ENCODE measurements at places on chromosomes 12 and 14.

- DNase-seq, result peak; percentile 81
Observed at GRCh38 chr14:70032447-70032846, 153.2 kb downstream of the SMOC1 start.

DNA sequence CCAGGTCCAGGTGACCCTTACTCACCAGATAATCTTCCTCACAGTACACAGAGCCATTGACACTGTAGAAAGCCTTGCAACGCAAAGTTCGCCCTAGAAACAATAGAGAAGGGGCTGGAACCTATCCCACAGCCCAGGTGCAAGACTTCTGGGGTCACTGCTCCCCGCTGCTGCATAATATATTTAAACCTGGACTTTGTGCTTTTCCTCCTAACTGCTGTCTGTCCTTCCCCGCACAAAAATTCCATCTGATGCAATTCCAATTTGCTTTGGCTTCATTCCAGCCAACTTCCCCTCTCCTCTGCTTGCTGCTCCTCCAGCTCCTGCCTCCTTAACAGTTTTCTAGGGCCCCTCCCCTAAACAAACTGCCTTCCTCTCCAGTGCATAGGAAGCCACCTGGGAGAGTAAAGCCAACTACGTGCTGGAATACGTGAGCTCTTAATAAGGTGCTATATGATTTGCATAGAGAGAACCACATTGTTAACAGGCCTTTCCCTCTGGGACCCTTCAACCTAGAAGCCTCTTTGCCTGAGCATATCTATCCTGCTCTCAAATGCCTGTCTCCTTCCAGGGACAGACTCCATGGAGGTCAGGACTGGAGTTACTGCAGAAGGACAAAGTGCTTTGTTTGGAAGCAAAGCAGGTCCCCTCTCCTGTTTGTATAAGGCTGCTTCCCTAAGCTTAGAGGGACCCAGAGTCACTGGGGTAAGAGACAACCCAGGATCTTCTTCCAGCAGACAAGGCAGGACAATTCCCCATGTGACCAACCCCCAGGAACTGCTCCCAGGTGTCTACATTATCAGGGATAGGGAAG is 5.5 kb downstream of the AJUBA start:
- DNase-seq, result peak; percentile 67

DNA sequence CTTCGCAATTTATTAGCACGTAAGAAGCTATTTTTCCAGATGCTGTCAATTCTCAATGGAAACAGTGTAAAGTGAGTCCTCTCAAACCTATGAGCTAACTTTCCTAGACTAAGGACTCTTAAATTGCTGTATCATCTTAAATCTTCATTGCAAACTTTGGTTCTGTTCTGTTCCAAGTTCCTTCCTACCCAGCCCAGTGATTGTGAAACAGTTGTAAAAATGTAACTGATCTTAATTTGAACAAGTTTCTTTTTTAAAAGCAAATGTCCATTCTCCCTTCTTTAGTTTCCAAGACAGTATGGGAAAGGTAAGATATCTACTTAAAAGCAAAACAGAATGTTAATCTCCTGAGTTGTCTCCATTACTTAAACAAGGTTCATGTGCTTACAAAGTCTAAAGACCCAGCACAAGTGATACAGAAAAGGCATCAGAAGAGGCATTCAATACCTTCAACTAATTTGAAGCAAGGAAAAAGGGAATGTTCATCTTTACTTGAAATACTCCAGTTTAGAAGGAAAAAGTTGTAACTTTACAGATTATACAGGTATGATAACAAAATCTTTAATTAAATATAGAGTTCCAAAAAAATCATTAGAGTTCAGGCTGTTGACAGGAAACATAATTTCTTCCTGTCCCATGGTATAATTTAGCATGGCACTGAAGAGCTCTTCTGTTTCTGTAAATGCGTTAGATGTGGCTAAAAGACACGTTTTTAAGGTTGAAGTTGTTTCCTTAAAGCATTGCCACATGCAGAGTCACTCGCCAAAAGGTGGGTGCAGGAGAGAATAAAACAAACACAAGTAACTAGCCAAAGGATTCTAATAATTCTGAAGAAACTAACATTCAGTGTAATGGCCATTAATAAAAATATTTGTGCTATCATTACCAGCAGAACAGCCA is 101.5 kb upstream of the USP15 start:
- DNase-seq, result no peak

GRCh38 chr12:954741-955140 is 5.2 kb upstream of the RAD52 start:
- DNase-seq, result no peak

DNA sequence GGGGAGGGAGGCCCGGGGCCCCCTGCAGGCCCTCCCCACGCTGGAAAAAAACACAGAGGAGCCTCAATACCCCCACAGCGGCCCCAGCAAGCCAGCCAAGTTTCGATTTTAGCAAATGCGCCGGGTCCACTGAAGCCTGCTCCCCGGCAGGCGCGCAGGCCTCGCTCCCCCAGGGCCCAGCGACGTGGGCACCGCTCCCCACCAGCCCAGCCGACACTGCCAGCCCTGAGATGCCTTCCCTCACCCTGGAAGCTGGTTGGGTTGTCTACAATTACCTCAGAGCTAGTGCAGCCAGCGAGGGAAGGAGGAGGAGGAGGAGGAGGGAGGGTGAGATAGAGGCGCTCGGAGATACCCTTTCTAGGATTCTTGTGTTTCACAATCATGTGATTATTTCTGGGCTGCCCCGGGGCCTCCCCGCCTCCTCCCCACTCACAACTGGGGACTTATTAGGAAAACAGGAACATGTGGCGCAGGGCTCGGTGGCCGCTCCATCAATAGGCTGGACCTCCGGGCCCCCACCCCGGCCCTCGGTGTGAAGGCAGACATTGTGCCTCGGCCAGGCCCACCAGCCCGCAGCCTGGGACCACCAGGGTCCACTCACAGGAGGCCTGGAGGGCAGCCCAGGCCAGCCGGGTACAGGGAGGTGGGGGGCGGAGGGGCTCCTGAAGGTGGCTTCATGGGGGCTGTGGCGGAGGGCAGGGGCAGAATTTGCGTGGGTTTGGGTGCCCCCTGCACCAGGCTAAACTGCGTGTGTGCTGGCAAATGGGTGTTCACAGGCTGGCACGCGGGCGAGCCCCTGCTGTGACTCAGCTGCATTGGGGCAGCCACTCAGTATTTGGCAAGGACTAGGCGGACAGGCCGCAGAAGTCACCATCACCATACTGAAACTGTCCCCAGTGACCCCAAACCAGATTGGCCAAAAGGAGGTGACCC is 109.9 kb downstream of the NCOR2 start:
- DNase-seq, result no peak

- DNase-seq, result no peak
Observed at GRCh38 chr12:51244269-51244668, 5.6 kb downstream of the DAZAP2 start.

GRCh38 chr14:94481468-94482131 is 5.6 kb upstream of the SERPINA9 start:
- no peak for DNase-seq

GRCh38 chr14:91402348-91402747 is 15.3 kb downstream of the CCDC88C start:
- DNase-seq, result no peak

DNA sequence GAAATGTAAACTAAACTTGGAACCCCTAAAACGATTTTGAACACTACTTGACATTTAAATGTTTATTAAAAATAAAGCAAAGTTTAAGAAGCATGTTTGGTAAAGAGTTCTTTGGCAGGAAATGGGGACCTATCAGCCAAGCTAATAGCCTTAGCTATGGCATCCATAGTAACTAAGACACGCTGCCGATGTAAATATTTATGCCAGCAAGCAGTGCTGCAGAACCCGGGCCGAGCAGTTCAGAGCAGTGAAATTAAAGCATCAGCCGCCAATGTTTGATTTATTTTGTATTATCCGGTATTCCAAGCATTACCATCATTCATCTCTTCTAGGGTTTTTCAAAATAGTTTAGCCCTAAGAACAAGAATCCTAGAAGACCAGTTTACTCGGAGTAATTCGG is 61.6 kb downstream of the PPP2R5C start:
- no peak for DNase-seq

GRCh38 chr14:105212541-105213300 is 31.6 kb upstream of the NUDT14 start:
- DNase-seq, result no peak

GRCh38 chr12:7099290-7099996 is 7.2 kb upstream of the C1R start:
- DNase-seq, result no peak

DNA sequence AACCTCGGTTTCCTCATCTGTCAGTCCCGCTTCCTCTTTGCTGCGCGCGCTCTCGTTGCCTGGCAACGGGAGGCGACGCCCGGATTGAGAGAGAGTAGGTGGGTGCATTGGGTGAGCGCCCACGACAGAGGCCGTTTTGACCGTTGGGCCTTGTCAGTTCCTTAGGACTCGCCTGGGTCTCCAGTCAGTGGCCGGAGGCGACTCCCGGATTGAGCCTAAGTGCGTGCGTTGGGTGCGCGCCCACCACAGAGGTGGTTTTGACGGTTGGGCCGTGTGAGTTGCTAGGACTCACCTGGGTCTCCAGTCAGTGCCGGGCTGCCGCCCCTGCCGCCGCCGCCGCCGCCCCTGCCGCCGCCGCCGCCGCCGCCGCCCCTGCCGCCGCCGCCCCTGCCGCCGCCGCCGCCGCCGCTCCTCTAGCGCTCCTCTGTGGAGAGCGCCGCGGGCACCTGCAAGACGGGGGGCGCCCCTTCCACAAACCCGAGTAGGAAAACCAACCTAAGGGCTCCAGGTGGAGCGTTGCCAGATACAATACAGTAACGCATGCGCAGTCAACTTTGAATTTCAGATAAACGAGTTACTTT is 37.2 kb downstream of the APOBEC1 start:
- DNase-seq, result peak; percentile 88

GRCh38 chr12:70330158-70330557 is 35.9 kb upstream of the KCNMB4 start:
- DNase-seq, result peak; percentile 46

GRCh38 chr14:21449899-21450216 is 6.1 kb downstream of the CHD8 start:
- DNase-seq, result no peak

DNA sequence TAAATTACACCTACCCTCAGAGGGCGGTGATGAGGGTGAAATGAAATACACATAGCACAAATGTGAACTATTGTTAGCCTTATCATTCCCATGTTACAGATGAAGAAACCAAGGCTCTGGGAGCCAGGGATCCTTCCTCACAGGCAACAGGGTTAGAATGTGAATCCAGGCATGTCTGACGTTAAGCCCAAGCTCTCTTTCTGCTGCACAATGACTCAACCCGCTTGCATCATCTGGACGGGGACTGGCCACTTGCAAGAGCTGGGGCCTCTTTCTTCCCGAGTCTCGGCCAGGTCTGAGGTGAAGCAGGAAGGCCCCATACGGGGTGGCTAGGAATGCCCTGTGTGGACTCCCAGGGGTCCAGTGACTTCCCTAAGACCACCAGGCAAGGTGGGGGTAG is 105.2 kb downstream of the RBM19 start:
- peak; percentile 71 for DNase-seq

- no peak for DNase-seq
Observed at GRCh38 chr12:13194401-13195110, 2.0 kb upstream of the EMP1 start.

DNA sequence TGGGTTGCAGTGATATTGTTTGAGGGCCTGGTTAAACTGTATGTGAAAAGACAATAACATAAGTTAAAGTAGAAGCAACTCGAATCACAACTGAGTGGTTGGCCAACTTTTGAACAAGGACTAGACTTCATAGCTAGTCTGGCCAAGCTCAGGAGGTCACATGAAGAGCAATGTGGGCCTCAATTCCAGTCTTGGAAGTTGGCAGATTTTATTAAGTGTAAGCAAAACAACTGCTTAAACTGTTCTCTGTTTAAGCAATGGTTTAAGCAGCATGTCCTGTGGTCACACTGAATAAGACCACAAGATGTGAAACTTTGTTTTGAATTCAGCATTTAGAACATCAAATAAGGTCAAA is 100.4 kb downstream of the TMTC3 start:
- DNase-seq, result no peak

- DNase-seq, result peak; percentile 95
Observed at GRCh38 chr14:91173221-91173670, 59.4 kb downstream of the DGLUCY start.

- DNase-seq, result peak; percentile 97
Observed at GRCh38 chr12:121005346-121005815, 10.9 kb downstream of the C12orf43 start.

GRCh38 chr12:85017618-85018017 is 18.5 kb downstream of the TSPAN19 start:
- no peak for DNase-seq

DNA sequence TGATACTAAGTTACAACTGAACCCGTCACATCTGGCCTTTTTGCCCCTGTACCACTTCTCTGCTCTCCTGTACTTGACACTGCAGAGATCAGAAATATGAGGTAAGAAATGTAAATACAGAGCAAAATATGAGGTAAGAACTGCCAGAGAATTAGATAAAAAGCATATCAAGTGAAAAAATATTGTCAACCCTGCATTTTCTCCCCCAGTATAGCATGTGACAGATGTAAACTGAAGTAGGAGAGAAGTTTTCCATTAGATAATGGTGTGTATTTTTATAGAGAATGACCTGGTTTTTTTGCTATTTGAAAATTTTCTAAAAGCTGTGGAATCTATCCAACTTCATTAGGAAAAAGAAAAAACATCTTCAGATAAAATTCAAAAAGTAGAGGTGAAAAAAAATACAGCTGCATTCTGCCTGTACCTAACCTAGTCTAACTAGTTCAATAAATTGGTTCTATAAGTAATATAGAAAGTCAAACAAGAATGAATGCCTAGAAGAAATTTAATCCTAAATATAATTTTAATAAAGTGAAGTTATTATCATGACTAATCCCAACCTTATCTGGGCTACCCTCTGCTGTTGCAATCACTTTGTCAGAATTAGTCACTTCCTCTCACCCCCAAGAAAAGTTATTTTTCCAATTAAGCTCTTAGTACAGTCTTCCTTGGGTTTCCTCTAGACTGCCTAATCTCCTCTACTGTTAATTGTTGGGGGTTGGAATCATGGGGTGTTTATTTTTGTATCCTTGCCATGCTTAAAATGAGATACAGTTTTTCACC is 210.0 kb downstream of the RASSF9 start:
- DNase-seq, result no peak

DNA sequence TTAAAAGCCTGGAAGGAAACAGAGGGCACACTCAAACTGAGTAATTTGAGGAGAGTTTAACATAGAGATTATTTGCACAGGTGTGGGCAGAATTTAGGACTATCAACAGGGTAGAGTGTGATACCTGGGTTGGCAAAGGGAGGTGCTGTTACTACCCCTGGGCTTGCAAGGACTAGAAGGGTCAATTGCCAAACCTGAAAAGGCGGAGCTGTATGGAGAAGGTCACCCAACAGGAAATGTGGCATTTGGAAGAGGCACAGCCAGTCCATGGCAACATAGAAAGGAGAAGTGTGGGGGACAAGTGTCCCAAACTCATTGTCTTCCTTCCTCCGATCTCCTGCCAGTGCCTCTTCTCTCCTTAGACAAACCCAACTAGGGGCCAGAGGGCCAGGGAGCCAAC is 21.6 kb upstream of the MED13L start:
- DNase-seq, result no peak

DNA sequence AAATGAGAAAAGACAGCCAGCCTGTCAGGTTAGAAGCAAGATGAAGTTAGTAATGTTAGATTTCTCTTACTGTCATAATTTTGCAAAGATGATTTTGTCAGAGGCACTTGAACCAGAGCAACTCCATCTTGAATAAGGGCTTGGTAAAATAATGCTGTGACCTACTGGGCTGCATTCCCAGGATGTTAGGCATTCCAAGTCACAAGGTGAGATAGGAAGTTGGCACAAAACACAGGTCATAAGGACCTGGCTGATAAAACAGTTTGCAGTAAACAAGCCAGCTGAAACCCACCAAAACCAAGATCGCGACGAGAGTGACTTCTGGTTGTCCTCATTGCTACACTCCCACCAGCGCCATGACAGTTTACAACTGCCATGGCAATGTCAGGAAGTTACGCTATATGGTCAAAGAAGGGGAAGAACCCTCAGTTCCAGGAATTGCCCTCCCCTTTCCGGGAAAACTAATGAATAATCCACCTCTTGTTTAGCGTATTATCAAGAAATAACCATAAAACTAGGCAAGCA is 1313.5 kb upstream of the TMEM132C start:
- no peak for DNase-seq
